ENCODE measurements at places on chromosomes 5 and 9.

DNA sequence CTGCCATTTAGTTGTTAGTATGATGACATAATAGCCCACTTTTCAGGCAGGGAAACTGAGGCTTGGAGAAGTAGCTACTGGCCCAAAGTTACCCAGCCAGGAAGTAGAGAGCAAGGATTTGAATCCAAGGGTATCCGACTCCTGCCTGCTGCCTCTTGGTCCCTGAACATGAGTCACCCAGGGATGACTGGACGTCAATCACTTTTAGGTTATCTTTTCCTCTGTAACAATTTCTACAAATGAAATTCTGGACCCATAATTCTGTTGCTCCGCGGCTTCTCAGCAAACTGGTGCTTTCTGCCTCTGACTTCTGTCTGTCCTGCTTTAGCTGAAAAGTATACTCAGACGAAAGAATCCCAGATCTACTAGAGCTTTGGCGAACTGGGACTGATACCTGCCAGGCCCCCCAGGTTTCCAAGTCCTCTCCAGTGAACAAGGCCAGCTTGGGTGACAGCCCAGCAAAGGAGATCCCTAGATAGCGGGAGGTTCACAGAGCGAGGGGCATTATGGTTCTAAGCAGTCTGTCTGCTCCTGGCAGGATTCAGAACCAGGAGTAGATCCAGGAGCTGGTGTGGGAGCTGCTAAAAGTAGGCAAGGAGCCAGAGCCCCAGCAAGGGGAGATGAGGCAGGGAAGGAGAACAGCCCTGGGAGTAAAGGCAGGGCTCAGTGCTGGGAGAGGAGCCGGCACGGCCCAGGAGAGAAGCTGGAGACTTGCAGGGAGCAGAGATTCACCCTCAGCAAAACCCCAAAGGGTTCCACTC is 20.6 kb downstream of the OLFML2A start:
- no peak for DNase-seq

- no peak for DNase-seq
Measured at GRCh38 chr5:138139781-138140090, 508 bp upstream of the NME5 start.

- no peak for DNase-seq
Measured at GRCh38 chr5:128193665-128194390, 110.3 kb downstream of the SLC12A2 start.

DNA sequence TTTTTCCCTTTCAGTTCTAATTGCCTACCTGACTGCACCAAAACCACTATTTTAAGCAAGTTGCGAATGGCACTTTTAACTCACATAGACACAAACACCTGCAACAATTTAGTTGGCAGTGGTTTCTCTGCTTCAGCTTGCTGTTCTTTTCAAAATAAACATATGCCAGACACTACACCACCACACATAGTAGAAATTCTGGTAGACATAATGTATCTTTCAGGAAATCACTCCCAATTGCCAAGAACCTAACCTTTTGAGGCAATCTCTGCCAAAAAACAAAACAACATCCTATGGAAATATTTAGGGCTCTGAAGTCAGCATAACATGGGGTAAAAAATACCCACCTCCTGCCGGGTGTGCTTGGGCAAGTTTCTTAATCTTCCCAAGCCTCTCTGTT is 27.7 kb downstream of the GLIS3 start:
- DNase-seq: no peak

- no peak for DNase-seq
Measured at GRCh38 chr5:113329981-113330380, 104.8 kb downstream of the TSSK1B start.

GRCh38 chr5:115873392-115873791 is 31.7 kb downstream of the AP3S1 start:
- no peak for DNase-seq

- DNase-seq: no peak
Measured at GRCh38 chr5:187617-188451, 3.5 kb upstream of the LRRC14B start.

DNA sequence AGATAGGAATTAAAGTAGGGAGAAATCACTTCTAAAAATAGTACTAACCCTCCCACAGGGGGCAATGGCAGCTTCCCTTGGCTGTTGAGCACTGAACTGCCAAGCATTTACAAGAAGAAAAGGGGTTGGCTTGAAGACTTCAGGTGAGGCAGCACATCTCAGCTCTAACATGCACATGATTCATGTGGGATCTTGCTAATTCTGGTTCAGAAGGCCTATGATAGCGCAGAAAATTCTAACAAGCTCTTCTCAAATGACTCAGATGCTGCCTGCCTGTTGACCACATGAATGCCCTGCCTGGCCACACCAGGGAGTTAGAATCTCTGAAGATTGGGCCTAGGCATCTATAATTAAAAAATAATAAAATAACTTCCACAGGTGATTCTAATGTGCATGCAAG is 22.6 kb downstream of the CD180 start:
- no peak for DNase-seq

GRCh38 chr9:111915425-111915758 is 18.8 kb downstream of the UGCG start:
- DNase-seq: no peak

DNA sequence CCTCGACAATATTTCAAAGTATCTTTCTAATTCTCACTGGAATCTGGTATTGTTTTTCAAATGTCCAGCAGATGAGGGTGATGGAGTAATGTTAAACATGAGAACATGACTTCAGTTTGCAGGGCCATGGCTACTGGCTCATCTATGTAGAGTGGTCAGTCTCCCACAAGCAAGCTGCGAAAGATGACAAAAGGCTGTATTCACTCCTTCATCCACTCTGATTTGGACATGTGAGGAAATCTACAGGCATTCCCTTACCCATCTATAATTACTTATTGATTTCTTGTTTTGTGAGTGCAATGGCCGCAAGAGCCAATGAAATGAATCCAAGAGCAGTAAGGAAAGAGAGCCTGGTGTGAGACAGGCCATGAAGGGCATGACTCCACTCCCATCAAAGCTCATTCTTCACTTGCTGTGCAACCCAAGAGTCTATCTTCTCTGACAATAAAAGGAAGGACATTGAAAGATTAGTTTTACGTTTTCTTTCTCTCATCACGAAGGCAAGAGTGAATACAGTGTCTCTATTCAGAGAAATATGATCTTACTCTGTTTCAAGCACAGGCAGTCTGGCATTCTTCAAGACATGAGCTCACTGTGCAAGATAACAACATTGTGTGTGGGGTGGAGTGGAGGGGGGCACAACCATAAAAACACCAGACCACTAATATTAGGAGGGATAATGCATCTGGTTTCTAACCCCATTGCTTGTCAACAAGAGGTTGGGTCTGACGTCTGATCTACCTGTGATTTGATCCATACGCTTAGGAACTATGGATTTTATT is 249.6 kb upstream of the DAP start:
- DNase-seq: no peak

DNA sequence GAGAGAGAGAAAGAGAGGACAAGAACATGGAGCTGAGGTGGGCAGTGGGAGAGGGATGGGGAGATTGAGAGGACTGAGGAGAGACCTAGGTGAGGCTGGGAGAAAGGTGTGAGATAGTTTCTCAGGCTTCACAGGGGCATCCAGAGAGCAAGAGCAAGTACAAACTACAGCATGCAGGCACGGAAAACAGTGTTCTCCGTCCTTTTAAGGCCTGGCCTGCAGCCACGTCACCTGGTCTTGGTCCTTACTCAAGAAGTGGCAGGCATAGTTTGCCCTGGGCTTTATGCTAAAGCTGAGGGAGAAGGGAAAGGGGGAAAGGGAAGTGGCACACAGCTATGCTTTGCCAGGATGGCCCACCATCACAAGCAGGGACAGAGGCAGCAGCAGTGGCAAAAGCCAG is 65.7 kb downstream of the SIL1 start:
- no peak for DNase-seq

DNA sequence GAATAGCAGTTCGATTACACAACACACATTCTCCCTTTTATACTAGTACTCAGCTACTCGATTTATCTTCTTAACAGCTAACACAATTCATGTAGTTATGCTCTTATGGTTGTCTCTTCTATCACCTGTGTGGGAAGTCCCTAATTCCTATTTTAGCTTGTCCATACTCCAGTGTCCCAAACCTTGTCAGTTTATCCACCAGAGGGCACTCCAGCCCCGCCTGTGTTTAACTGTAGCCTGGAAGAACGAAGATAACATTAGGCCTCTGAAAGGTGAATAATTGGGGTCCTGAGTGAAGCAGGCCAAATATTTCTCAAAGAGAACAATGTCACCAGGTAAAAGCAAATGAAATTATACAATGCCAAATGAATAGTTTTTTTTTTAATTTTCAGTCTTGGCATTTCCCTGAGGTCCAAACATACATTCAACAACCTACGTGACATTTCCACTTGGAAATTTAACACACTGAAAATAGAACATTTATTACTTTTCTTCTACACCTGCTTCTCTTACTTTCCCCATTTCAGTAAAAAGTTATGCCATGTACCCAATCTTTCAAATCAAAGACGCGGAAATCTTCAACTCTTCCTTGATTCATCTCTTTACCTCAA is 560.7 kb downstream of the HTR1A start:
- no peak for DNase-seq

DNA sequence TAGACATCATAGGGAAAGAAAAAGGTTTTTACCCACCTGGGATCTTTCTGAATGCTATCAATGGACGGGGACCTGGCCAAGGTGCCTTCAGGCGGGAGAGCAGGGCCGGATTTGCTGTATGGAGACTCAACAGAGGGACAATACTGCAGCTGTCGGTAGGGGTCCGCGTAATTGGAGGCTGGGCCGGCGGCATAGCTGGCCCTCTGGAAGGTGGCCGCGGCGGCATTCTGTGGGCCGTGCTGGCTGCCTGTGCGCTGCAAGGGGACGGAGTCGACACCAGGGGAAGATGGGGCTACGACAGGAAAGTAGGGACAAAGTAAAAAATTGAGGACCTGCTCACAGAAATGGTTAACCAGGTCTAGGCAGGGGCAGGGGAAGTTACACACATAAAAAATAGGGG is 557.9 kb downstream of the CTNND2 start:
- no peak for DNase-seq

GRCh38 chr9:108552459-108553040 is 303.2 kb downstream of the ACTL7B start:
- no peak for DNase-seq

- no peak for DNase-seq
Measured at GRCh38 chr9:82930116-82930515, 132.8 kb downstream of the RASEF start.

GRCh38 chr5:773517-774264 is 10.8 kb downstream of the ZDHHC11B start:
- DNase-seq: no peak

DNA sequence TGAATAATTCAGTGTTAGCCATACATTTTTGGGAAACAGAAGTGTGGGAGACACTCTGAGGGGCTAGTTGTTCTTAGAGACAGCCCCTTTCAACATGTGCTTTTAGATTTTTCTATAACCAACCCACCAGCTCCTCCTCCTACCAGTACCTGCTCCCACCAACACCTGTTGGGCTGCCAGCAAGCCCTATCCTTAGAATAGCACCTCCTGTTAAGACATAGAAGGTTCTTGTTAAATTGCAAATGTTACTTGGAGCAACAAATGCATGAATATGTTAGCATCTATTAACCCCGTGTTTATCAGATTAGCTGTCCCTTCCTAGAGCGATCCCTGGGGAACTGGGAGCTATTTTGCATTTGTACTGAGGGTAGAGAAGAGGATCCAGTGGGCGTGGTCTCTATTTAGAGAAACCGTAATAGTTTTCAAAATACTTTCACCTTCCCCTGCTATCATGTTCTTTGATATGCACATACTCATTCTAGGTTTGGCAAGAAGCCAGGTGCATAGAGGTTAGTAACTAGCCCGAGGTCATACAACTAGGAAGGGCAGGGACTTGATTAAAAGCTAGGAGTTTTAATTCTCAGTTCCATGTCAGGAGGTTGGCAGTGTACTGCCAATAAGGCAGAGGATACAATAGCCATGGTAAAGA is 334.4 kb downstream of the KCTD16 start:
- no peak for DNase-seq

All from activated T-cell treated with anti-CD3 and anti-CD28 coated beads, Interleukin-2, amount 50 U/mL, for 1 hour (primary cell).